CD4-positive, alpha-beta T cell treated with Interleukin-4 for 1 hour (primary cell): ENCODE measurements at places on chromosomes 12 and 14.

DNA sequence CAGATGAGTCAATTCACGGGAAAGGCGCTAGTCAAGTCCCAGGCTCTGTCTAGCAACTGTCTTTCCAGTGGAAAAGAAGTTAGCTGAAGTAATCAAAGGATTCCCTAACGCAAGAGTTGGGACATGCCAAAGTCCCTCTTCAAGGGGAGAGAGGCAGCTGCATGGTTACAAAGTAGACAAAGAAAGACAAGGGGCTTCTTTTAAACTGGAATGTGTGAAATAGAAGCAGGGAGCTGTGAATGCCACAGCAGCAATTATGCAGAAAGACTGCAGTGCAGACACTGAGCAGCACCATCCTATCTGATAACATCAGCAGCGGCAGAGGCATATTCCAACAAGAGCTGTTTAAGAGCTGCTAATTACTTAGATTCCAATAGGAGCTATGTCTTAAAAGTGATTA is 12.5 kb upstream of the CIPC start:
- no peak for DNase-seq

- DNase-seq, result no peak
Measured at GRCh38 chr14:72961579-72962335, 35.5 kb downstream of the DCAF4 start.

DNA sequence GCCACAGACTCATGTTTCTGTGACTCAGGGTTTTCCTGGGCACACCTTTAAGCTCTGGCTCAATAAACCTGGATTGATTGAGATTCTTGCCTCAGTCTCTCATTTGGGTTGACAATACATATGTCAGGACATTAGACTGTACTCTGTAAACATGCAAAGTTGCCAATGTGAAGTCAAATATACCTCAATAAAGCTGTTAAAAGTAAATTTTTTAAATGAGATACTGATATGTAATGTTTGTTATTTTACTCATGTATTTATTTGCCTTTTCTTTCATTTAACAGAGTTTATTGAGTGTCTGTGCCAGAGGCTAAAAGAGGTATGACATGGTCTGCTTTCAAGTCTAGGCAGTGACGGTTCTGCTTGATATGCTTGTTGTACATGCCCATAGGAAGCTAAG is 3.7 kb upstream of the ETFBKMT start:
- DNase-seq, result no peak

DNA sequence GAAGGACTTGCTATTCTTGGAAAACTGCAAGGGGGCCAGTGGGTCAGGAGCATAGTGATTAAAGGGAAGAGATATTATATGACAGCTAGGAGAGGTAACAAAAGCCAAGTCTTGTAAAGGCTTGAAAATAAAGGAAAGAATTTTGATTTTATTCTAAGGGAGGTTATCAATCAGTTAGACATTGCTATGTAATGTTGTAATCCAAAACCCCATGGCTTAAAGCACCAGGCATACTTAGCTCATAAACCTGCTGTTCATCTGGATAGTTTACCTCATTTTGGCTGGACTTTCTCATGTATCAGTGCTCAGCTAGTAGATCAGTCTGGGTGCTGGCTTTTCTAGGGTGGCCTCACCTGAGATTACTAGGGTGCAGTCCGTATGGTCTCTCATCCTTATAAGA is 680.9 kb upstream of the LMO3 start:
- DNase-seq, result no peak

GRCh38 chr12:80187660-80188090 is 88.3 kb downstream of the OTOGL start:
- no peak for DNase-seq

- no peak for DNase-seq
Measured at GRCh38 chr12:80838708-80839107, 99.0 kb downstream of the LIN7A start.

DNA sequence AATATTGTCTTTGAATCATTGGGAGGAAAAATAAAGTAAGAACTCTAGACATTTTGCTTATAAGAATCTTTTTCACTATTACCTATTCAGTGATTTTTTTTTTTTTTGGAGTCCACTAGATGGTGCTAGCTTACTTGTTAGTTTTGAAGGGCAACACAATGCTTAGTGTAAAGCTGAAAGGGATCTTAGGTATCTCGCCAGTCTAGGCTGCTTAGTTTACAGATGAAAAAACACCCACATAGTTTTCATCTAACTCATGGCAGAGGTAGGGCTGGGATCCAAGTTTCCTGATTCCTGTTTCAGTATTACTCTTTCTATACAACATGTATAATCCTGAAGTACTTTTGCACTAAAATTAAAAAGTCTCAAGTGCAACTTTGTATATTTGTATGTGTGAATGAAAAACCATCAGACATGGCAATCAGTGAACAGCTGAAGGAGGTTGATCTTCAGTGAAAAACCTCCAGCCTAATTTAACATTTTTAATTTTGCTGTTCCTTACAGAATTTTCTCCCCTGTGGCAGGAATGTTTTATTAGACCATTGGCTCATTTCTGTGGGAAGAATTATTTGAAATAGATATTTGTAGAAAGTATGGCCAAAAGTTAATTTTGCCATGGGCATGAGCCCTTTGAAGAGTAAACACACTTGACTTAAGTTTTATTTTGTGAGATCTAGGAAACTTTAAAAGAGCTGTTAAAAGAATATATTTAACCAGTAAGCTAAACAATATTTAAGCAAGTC is 40.7 kb downstream of the LRRIQ1 start:
- no peak for DNase-seq

DNA sequence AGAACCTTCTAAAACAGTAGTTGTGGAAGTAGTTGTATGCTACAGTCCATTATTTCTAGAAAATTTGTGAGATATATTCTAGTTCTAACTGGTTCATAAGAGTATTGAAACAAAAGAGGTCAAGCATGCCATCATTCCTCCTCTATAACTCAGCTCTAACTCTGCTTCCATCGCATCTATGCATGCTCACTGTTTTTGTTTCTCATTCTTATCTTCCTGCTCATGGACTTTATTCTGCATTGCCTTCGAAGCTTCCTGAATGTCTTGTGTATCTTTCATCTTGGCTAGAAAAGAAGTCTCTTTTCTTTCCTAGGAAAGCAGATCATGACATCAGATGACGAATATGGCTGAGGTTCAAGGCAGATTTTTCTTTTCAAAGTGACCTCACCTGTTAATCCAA is 402 bp downstream of the LMNTD1 start:
- no peak for DNase-seq

DNA sequence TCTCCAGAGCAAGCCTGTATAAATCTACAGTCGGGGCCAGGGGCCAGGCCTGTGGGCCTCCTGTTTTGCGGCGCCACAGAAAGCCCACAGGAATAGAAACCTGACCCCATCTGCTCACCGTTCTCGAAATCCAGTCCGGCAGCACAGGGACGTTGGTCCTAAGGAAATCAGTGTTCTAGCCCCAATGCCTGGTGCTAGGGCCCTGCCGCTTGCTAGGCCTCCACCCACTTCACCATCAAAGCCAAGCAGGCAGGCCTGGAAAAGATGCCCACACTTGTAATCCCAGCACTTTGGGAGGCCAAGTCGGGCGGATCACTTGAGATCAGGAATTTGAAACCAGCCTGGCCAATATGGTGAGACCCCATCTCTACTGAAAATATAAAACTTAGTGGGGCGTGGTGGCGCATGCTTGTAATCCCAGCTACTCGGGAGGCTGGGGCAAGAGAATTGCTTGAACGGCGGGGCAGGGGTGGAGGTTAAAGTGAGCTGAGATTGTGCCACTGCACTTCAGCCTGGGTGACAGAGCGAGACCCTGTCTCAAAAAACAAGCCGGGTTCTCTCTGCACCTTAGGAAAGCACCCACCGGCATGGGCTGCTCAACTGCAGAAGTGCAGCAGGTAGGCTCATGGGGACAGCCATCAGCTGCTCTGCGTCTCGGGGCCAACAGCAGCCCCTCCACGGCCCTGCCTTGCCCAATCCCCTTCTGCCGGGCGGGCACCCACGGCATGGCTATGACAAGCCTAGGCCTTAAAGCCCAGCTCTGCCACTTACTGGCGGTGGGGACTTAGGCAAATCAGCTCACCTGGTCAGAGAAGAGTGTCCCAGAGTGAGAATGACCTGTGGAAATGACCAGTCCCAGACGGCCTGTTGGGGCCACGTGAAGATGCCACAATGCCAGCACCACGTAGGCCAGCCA is 47.4 kb downstream of the VWF start:
- no peak for DNase-seq

DNA sequence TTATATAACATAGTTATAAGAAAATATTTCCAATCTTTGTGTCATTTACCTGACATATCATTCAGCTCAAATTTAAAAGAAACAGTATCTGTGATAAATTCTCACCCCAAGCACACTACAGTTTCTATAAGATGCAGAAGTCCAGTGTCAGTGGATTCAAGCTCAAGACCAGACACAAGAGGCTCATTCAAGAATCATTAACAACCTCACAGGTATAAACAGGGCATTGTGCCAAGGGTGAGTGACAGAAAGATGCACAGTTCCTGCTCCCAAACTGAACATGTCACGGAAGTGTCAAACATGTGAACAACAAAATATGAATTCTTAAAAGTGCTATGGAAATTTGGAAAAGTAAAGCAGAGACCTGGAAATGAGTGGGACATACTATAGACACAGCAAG is 12.8 kb downstream of the ATP2B1 start:
- DNase-seq, result no peak

DNA sequence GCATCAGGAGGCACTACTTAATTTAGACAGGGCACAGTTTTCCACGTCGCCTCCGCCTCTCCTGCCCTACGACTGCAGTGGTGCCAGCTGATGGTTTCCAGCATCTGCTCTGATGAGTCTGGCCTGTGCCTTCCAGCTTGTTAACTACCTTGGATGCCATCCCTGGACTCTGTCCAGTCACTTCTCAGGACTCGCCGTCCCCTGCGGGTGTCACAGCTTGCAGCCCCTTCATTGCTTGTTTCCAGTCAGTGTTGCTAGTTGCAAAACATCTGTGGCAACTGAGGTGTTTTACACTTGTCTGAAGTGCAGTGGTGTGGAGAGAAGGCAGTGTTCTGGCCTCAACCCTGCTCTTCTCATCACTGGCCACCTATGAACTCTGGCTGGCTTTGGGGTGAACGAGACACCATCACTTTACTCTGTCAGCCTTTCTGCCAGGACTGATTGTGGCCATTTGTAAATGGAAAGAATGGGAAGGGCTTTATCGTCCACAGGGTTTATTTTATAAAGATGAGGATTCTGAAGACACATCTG is 8.3 kb downstream of the ADGRD1 start:
- no peak for DNase-seq

DNA sequence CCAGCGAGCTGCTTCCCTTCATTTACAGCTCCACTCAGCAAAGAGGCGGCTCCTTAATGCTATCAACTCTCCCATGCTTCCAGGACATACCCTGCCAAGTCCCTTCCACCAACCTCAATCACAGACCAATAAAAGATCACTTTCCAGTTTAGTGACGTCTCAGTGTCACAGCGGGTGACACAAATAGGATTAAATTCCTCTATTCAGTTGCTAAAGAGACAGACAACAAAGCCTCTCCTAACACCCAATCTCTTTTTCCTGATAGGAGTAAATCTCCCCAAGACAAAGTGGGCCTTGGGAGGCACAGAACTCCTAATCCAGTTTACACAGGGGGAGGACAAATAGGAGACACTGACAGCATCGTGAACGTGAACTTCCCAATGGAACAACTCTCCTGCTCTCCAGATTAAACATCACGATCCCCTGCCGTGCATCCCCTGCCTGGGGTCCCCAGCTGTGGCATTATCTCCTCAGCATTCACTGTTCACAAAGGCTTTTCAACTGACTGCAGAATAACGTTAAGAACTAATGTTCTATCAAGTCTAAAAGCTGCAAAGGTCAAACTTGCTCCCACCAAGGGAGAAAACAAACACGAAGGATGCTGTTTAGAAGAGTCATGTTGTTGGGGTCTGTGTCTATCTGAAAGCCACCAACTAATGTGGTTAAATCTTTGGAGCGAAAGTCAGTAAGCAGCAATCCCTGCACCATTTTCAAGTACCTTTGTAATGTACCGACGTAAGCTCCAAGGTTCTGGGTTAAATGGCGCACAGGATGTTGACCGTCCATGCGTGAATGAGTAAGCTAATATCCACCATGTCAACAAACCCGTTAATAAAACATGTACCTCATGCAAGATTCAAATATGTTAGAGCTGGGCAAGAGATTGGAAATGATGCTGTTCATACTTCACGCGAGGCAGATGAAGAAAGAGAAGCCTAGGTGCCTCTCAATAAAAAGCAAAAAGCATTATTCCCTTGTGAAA is 31.5 kb downstream of the TMEM132D start:
- DNase-seq, result no peak

GRCh38 chr14:59161561-59162175 is 26.8 kb upstream of the DAAM1 start:
- peak; percentile 13 for DNase-seq

- no peak for DNase-seq
Measured at GRCh38 chr12:109952873-109953272, 43.3 kb downstream of the GIT2 start.

- no peak for DNase-seq
Measured at GRCh38 chr14:35556548-35556947, 22.6 kb downstream of the INSM2 start.

DNA sequence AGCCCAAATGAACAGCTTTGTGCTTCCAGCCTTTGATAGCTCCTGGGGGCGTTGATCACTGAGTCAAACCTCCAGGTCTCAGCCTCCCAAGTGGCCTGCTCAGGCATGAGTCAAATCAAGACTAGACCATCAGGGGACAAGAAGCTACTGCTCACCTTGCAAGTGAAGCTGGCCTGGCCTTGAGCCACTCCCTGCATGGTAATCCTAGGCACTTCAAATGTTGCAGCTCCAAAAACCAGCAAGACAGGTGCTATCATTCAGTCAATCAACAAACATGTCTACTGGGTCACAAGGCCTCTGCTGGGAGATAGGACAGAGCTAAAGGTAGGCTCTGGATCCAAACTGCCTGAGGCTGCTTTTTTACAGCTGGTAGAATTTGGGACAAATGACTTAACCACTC is 33.1 kb upstream of the NOS1 start:
- DNase-seq, result no peak

DNA sequence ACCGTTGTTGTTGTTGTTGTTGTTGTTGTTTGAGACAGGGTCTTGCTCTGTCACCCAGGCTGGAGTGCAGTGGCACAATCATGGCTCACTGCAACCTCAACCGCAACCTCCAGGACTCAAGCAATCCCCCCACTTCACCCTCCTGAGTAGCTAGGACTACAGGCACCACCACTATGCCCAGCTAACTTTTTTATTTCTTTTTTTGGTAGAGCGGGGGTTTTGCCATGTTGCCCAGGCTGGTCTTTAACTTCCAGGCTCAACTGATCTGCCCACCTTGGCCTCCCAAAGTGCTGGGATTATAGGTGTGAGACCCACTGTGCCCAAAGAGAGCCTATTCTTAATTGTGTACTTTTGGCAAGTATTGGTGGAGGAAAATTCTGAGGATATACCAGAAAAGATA is 25.7 kb downstream of the MOK start:
- no peak for DNase-seq
